Astrocyte of the cerebellum (primary cell): ENCODE measurements at places on chromosomes 4 and X.
A peak's percentile ranks its signal among the peaks of the same experiment; 100 is the strongest.

- no peak for DNase-seq
These were observed 91.7 kb downstream of the CEP44 start for GRCh38 chr4:174375422-174375821.

DNA sequence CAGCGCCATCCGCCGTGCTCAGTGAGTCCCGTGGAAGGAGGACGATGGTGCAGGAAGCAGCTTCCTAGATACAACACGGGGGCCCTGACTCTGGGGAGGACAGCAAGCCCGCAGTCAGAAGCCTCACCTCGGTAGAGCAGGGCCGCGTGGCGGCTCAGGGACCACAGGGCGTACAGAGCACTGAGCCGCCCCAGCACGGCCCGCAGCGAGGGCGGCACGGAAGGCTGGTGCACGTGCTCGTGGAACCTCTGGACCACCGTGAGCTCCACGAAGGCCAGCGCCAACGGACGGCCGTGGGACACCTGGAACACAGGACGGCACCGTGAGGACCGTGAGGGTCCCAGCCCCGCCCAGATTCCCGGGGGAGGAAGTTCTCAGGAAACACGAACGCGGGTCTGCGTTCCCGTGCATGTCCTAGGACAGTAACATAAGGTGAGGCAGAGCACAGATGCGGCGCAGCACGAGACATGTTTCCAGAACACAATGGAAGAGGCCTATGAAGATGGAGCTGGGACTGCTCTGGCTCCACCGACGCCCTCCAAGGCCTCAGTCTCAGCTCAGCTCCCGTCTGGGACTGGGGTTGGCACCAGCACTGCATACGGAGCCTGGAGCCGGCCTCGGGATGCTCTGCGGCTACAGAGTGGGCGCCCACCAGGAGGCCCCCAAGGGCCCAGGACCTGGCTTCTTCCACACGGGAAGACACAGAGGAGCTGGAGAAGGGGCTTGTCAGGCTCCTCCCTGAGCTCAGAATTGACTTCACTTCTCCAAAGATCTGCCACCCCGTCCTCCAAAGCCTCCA is 65.5 kb downstream of the ACOX3 start:
- DNase-seq, result no peak

DNA sequence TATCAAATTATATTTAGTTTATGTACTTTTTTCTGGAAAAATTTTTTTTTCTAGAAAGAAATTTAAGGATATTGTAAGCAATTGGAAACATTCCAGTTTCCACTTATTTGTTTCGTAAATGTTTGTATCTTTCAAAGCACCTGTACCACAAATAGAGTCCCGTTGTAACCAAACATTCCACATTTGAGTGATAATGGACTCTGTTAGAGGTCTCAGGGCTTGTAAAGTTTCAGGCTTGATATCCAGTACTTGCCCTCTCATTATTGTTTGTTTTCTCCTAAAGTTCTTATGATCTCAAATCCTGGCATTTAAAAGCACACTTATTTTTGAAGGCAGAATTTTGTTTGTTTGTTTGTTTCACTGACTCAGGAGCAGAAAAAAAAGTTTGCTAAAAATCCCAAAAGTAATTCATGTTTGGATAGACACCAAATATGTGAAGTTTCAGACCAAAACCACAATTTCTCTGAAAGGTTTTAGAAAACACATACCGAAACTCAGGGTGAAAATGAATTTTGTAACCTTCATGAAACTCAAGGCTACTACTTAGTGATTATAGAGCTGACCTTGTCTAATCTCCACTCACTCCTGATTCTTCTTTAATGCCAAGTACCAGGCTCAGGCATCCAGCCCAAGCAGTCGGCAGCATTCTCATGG is 5.7 kb upstream of the TMEM192 start:
- no peak for DNase-seq

- no peak for DNase-seq
These were observed 161.8 kb upstream of the LDB2 start for GRCh38 chr4:17060230-17060629.

- no peak for DNase-seq
These were observed 60.2 kb upstream of the HS3ST1 start for GRCh38 chr4:11488657-11489452.

DNA sequence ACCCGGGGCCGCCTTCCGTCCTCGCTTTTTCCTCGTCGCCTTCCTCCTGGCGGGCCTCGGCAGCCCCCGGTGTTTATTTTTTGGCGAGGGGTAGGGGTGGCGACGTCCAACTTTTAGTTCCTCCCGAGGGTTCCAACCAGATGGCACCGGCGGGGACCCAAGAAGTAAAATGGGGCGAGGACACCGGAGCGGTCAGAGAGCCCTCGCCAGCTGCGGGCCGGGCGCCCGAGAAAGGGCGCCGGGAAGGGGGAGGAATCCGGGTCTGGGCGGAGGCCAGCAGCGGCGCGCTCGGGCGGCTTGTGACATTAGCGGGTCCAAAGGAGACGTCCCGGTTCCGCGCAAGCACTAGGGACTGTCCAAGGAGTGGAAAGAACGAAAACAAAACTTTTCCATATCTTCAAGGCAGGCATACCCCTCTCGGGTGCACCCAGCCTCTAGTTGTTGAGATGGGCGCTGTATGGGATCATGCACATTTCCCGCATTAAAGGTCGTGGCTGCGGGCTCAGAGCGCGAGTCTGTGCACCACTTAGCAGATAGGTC is 691 bp upstream of the USP46 start:
- no peak for DNase-seq

GRCh38 chr4:112290341-112290740 is 4.6 kb upstream of the TIFA start:
- DNase-seq, result no peak

GRCh38 chrX:48823053-48823452 is 3.3 kb upstream of the ERAS start:
- DNase-seq, result no peak

GRCh38 chr4:2735869-2736268 is 20.3 kb downstream of the TNIP2 start:
- DNase-seq, result no peak

DNA sequence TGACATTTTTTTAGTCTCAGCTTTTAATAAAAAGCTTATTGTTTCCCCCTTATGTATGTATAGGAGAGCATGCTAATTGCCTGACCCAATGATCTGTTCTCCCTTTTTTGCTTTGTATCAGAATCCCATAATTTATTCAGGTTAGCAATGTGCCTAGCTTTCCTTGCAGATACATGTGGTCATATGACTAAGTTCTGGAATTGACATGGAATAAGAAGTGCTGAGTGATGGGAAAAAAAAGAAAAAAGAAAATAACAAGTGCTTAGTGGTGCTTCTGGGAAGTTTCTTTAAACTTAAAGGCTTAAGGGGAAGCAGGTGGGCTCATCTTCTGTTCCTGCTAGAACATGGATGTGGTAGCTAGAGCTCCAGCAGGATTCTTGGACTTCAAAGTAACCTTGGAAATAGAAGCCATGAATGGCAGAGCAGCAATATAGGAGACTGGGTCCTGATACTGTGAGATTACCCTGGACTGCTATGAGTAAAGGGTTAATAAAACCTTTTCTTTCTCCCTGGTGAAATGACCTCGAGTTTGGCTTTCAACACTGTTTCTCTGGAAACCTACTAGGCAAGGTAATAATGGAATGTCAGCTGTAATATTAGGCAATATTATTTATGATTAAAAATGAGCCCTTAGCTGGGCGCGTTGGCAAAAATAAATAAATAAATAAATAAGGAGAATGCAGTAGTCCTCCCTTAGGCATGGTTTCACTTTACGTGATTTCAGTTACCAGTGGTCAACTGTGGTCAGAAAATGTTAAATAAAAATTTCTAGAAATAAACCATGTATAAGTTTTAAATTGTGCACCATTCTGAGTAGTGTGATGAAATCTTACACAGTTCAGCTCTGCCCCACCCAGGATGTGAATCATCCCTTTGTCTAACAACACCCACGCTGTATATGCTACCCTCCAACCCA is 16.7 kb upstream of the RBM41 start:
- DNase-seq, result no peak

DNA sequence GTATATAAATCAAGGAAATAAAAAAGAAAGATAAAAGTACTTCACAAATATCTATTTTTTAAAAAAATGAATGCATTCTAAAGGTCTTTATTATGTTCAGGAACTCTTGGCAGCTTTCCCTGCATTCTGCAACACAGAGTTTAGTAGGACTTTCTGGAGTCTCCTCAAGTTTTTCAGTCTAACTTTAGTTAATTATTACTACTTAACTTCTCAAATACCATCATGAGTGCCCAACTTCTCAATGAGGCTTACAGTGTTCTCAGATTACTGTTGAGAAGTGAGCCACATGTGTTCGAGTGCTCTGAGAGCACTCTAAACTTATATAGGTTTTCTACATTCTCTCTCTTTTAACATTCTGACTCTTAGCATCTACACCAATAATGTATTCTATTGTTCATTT is 1852.9 kb upstream of the PCDH10 start:
- no peak for DNase-seq

DNA sequence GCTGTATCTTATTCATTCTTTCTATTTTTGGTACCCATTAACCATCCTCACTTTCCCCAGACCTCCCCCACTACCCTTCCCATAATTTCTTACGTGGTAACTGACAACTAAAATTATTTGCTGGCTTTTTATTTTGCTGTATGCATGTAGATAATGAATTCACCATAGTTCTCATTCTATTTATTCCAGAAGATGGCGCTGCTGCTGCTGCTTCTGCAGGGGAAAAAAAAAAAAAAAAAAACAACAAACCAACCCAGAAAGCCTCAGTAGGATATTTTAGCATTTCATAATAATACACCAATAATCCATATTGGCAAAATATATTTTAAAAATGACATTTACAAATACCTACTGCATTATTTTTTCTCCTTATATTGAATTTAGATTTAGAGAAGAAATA is 416.6 kb upstream of the MAGEB18 start:
- no peak for DNase-seq

- no peak for DNase-seq
These were observed 20.3 kb upstream of the AMBN start for GRCh38 chr4:70571772-70572171.

DNA sequence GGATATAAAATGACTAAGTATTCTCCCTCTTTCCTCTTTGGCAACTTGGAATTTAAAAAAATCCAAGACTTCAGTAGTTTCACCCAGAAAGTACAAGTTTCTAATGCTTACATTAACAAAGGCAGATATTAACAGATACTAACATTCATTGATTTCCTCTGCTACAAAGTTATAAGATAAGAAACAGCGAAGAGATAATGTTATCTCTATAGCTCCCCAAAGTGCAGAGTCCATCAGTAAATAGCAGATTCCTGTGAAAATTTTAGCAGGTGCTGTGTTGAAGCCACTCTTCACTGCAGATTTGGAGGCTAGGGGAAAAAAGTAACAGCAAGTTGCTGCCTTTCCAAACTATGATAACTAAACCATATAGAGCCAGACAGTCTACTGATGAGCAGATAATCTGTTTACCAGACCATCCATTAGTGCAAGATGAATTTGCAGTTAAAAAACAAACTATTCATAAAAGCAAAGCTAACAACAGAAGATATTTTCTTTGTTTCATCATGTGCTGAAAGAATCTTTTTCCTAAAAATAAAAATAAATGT is 3.3 kb upstream of the CAMK2D start:
- DNase-seq, result no peak

GRCh38 chr4:37225778-37226177 is 18.8 kb upstream of the NWD2 start:
- no peak for DNase-seq

GRCh38 chr4:970046-970745 is 3.2 kb downstream of the DGKQ start:
- no peak for DNase-seq

DNA sequence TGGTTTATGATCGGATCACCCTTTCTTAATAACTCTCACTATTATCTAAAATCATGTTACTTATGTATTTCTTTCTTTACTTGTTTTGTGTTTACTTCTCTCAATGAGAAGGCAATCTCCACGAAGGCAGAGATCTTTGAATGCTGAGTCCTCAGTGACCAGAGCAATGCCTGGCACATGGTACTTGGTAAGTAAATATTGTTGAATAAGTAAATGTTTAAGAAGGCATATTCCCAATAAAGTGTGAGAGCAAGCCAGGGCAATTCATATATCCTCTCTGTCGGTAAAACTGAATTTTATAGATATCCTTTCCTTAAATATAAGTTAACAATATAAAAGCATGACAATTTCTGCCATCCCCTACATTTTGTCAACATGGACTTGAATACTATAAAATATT is 94.4 kb downstream of the UGT8 start:
- no peak for DNase-seq

DNA sequence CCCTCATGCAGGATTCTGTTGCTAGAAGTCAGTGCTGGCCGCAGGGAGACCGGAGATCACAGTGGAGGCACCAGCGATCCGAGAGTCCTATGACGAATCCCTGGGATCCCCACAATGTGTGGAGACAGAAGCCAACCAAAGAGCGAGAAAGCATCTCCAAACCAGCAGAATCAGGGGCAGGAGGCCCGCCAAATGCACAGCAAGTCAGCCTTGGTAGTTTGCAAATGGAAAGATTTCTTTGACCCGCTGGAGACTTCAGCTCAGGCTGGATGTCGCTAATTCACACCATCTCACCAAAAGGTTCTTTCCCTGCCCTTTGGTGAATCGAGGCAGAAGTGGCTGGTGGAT is 505 bp upstream of the PKD2 start:
- no peak for DNase-seq

GRCh38 chr4:73378887-73379286 is 25.2 kb upstream of the ALB start:
- DNase-seq, result no peak

GRCh38 chrX:152601848-152602616 is 35.7 kb upstream of the GABRQ start:
- DNase-seq, result no peak

DNA sequence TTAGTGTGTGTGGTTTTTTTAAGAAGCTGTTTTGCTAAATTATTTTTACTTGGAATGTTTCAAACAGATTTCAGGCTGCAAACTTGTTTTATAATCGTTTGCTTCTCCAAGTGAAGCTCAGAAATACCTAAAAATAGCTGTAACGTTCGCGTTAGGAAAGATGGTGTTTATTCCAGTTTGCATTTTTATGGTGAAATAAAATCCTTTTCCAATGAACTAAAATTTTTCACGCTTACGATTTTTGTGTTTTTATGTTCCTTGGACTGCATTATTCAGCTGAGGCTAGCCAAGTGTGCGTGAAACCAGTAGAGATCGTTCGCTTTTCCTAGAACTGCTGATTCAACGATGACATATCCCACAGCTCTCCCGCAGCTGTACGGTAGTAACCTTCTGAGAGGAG is 10.9 kb downstream of the AKAP17A start:
- DNase-seq, result no peak

- no peak for DNase-seq
These were observed 119.1 kb downstream of the SH3RF1 start for GRCh38 chr4:169151671-169152070.

DNA sequence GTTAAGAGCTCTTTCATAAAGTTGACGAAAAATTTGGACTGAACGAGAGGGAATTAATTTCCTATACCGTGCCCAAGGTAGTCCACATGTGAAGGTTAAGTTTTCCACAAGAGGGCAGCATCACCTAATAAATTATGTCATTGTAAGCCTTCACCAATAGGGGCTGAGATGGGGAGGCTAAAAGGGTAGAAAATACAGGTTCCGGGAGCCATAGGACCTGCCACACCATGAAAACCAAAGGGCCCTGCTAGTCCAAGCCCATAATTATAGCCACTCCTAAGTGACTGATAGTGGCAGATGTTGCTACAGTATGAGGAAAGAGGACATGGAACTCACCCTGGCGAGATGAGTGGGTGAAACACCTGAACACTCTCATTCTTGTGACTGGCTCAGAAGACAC is 122.2 kb downstream of the SHROOM4 start:
- peak; percentile 18 for DNase-seq

GRCh38 chr4:77097611-77098010 is 21.8 kb upstream of the CCNI start:
- no peak for DNase-seq

- no peak for DNase-seq
These were observed 220.4 kb upstream of the FAM47C start for GRCh38 chrX:36787752-36788151.
